Nucleus accumbens (tissue), 56 donors: ENCODE measurements at places on chromosomes 1 and 21.
A peak's percentile ranks its signal among the peaks of the same experiment; 100 is the strongest.

GRCh38 chr1:209850342-209850979 lies 22.7 kb downstream of the UTP25 start:
- DNase-seq = peak; percentile 24

DNA sequence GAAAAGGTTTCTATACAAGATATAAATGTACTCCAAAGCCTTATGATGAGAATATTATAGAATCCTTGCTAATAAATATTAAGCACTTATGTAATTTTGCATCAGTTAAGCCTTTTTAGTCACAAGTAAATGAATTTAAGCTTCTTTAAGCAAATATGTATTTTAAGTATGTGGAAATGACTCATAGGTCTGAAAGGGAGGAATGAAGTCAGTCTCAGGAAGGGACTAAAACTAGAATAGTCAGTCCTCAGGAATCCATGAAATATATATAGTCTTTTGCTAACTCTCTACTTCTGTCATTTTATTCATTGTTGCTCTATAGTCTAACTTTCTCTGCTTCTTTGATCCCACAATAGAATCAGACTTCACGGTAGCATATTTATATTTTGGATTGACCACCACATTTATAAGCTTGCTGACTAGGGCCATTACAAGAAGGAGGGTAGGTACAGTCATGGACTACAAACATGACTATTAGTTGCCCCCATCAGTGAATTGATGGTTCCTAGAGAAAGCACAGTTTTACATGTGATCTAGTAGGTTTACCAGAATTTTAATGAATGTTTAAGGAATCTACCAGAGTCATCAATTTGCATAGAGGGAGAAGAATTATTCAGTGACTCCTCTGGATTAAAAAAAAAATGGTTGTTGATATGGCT lies 20.2 kb upstream of the RABGGTB start:
- no peak for DNase-seq

GRCh38 chr1:1969505-1969900 lies 34.1 kb downstream of the CFAP74 start:
- no peak for DNase-seq

GRCh38 chr1:46615735-46616134 lies 876 bp downstream of the MOB3C start:
- no peak for DNase-seq

GRCh38 chr21:24824209-24824608 lies 783.1 kb downstream of the MRPL39 start:
- DNase-seq = no peak

DNA sequence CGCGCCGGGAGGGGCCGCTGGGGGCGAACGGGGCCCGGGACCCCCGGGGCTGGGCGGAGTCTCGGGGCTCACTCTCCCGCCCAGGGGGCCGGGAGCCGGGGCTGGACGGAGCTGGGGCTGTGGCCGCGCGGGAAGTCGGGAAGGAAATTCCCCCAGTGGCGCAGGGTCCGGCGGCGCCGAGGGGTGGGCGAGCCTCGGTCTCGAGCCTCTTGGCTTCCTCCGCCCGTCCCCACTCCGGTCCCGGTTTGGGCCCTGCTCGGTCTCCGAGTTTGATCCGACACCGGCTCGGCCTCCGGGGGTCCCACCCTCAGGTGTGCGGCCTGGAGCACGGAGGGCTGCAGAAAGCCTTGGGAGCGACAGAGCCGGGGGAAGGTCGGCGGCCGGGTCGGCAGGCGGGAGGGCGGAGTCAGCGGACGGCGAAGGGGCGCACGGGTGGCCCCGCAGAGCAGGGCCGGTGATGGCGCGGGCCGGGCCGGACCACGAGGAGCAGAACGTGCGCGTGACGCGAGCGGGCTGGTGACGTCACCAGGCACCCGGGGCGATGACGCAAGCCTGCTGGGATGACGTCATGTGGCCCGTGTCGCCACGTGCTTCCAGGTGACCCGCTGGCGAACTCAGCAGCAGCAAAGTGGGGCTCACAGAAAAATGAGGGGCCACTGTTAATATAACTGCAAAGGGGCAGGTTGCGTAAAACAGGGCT lies 610 bp upstream of the HES4 start:
- peak; percentile 54 for DNase-seq

DNA sequence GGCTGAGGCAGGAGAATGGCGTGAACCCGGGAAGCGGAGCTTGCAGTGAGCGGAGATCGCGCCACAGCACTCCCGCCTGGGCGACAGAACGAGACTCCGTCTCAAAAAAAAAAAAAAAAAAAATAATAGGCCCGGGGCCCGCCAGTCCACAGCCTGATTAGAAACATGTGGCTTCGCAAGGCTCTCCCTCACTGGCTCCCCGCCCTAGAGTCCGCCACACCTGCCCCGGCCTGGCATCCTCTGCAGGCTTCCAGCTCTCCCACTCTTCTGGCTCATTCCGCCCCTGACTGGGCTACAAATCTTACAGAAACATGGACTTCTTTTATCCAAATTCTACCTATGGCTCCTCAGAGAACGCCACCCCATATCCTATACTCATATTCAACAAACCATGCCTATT lies 32.4 kb downstream of the PGBD5 start:
- DNase-seq = no peak

GRCh38 chr1:82801176-82801575 lies 1000.4 kb downstream of the ADGRL2 start:
- DNase-seq = no peak

DNA sequence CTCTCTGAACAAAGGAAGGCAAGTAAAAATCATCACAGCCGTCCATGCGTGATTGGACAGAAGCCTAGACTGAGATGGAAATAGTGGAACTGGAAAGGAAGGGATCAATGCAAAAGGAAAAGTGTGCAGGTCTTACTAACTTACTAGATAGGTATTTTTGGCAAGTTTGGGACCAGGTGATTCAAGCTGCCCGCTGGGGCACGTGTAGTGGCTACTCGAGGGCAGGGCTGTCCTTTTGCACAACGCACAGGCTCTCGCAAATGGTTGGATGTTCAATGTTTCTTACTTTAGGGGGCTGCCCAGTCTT lies 566 bp upstream of the ALG6 start:
- no peak for DNase-seq

DNA sequence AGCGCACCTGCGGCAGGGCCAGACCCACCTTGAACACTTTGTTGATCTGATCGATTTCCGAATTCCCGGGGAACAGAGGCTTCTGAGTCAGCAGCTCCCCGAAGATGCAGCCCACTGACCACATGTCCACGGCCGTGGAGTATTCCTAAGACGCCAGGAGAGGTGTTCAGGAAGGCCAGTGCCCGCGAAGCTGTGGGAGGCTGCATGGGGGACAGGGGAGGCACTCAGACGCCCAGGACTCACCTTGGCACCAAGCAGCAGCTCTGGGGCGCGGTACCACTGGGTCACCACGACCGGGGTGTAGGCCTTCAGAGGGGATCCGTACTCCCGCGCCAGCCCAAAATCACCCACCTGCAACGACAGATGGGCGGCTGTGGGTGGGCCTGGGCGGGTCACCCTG lies 11.2 kb upstream of the SLC35E2B start:
- no peak for DNase-seq

GRCh38 chr1:53137729-53138128 lies 4.7 kb downstream of the SLC1A7 start:
- no peak for DNase-seq

- no peak for DNase-seq
These were observed 74.4 kb upstream of the ZNF648 start for GRCh38 chr1:182135946-182136345.

DNA sequence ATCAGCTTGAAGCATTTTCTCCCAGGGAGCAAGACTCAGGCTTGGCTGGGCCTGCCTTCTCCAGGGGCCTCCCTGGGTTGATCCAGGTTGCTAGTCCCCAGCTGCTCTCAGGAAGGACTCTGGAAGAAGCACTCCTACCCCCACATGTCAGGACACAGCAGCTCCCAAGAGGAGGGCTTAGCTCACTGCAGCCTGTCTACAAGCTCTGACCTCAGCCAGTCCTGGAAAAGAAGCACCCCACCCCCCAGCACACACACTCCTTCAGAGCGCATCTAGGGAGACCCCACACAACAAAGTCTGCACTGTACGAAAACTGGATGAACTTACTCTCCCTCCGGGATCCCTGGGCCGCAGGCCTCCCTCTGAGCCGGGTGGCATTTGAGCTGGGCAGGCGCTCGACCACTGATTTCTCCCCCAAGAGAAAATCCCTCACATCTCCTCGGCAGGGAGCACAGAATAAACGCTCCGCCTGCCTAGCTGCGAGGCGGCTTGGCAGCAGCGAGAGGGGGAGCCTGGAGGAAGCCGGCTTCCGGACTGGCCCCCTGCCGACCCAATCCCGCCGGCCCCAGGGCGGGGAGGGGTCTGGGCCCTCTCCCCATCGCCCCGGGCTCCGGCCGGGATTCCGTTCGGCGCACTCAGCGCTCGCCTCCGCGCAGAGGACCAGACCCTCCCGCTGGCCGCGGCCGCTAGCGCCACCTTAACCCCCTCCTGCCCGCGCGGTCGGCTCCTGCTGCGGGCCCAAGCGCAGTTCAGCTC lies at the start of gene KCNA2:
TSS of gene KCNA2 (minus strand) at position 458 of the 756 bp plus-strand sequence. CDS start 1,576 bp downstream, outside the sequence.
- DNase-seq = peak; percentile 74

- DNase-seq = no peak
These were observed 13.9 kb downstream of the TPM3 start for GRCh38 chr1:154178013-154178412.

DNA sequence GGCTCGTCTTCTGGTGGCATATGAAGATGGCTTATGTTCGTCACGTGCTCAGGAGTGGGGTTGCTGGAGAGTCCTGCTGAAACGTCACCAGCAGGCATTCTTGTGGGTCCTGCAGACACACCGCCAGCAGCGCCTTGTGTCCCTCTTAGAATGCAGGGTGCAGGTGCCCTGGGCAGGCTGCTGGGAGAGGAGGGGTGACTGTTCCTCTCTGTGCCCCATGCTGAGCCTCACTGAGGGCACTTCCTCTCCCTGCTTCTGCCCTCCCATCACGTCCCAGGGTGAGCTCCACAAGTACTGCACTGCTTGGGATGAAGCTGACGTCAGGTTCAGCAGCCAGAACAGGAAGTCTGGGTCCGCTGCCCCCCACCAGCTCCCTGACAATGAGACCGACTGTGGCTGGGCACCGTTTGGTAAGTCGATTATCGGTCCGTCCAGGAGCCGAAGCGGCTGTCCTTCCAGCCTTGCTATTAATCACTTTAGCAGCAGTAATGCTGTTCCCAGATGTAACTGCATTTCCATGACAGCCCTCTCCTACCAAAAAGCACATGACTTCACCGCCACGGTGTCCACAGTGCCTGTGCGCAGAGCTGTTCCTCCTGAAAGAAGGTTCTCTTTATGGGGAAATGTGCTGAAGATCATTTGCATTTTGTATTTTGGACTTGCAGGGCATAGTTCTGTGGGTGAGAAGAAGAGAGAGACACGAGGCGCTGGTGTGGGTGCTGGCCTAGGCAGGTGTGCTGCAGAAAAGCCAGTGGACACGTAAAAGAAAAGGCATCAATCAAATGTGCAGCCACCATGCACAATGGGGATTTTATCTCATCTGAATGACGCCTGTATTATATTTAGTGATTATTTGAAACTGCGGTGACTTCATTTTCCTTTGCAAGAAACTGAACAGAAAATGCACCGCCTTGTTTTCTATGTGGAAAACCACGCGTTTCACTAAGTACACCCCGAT lies 21.0 kb downstream of the SLC37A1 start:
- no peak for DNase-seq

DNA sequence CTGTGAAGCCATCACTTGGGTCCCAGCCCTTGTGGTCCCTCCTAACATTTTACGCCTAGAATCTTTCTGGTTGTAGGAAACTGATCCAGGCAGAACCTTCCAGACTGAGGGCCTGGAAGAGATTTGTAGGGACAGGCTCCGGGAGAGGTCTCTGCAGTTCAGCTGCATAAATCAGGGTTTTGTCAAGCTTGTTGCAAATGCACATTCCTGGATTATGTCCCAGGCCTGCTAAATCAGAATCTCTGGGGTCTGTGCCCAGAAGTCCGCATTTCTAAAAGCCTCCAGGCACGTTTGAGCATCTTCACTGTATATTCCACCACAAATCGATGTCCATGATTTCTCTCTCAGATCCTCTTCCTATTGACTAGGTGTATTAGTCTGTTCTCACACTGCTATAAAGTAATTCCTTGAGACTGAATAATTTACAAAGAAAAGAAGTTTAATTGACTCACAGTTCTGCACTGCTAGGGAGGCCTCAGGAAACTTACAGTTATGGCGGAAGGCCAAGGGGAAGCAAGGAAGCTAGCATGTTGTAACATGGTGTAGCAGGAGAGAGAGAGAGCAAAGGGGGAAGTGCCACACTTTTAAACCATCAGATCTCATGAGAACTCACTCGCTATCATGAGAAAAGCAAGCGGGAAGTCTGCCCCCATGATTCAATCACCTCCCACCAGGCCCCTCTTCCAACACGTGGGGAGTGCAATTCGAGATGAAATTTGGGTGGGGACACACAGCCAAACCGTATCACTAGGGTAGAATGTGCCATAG lies 1.2 kb upstream of the FHAD1 start:
- no peak for DNase-seq

DNA sequence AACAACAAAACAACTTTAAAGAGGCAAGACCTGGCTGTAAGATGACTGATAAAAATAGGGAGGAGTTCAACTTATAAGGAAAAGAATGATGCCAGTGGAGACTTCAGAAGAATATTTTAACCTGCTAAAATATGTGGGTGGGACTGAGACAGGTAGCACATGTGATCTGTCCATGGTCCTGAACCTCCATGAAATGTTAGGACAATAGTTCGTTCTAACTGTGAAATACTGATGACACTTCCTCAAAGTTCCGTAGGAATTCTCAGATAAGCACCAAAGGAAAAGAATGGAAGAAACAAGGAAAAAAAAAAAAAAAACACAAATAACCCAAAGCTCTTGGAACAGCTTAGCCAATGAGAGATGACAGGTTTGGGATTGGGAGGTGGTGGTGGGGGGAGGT lies 44.7 kb downstream of the CDC42BPA start:
- no peak for DNase-seq

DNA sequence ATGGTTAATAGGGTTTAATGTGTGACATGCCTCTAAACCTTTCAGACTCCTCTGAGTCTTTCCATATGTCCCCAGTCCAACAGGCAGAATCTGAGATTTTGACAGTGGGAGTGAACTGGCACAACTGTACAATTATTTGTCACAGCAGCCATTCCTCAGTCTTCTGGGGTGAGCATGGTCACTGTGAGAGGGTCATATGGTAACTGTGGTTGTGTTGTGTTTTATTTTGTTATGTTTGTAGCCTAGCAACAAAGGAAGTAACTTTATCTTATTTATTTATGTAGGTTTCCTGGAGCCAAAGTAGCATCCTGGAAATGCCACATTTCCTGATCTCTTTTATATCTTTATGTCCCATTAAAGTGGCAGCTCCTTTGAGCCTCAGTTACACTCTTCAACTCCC lies 1067.9 kb downstream of the TTLL7 start:
- DNase-seq = no peak
